Activated CD4-positive, alpha-beta T cell treated with anti-CD3 and anti-CD28 coated beads for 4 hours (primary cell): ENCODE measurements at places on chromosomes 6 and 20.

- no peak for DNase-seq
These were observed 15.4 kb upstream of the SLC22A16 start for GRCh38 chr6:110491644-110492317.

- no peak for DNase-seq
These were observed 56.0 kb downstream of the APCDD1L start for GRCh38 chr20:58459058-58459750.

- DNase-seq: no peak
These were observed 4.0 kb downstream of the LY6G6F start for GRCh38 chr6:31710523-31711219.

DNA sequence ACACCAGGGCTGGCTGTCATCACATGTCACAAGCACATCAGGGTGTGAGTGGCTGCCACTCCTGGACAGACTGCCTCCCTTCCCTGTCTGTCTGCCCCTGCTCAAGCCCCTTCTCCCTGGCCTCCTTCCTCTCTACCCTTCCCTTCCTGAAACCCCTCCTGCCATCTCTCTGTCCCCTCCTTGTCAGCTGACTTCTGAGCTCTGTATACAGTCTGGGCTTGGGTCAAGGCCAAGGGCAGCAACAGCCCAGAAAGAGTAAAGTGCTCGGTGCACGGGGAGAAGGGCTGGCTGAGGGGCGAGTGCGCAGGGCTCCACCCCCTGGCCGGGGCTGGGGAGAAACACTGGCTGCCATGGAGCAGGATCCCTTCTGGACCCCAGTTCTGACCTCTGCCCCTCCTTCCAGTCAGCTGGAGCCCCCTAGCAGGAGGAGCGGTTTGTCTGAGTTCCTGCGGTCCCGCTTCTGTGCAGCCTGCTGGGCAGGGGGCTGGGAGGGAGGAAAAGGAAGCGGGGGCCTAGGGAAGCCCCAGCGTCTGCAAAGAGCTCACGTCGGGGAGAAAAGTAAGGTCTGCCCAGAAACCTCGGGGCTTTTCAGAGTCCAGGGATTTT is 2.0 kb downstream of the LKAAEAR1 start:
- DNase-seq: no peak

- DNase-seq: peak; percentile 37
These were observed 76.8 kb upstream of the SIRPG start for GRCh38 chr20:1734269-1734858.

DNA sequence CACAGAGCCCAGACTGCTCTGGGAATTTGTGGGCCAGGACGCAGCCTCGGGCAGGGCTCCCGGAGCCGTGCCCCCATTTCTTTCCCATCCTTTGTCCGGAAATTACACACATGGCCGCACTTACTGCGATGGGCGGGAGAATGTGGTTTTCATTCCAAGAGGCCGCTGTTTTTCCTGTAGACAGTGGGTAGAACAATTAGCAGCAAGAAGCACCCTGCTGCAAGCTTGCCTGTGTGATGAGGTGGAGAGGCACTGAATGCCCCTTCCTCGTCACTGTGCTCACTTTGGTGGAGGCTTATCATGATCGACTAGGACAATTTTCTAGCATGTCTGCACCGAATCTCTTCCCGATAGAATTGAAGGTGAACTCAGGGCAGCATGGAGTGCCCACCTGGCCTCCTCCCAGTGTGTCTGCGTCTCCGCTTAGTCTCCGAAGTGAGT is 102.8 kb downstream of the DACT2 start:
- no peak for DNase-seq
